ENCODE measurements at places on chromosomes 3 and 15.

DNA sequence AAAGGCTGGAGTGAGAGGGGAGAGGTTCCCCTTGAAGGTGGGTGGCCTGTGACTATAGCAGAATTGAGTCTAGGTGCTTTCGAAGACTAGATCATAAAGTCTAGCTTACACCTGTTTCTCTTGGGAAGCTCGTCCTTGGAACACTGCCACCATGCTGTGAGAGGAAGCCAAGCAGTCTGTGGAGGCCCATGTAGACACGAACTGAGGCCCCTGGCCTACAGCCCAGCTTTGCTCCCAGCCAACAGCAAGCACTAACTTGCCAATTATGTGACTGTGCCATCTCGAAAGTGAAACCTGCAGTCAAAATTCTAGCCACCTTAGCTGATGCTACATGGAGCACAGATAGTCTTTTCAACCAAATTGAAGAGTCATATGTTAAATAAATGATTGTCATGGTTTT, 190.5 kb upstream of the NECTIN3 start:
- DNase-seq, result peak; percentile 13

- DNase-seq, result no peak
Observed at GRCh38 chr3:24480497-24480896, 14.2 kb downstream of the THRB start.

DNA sequence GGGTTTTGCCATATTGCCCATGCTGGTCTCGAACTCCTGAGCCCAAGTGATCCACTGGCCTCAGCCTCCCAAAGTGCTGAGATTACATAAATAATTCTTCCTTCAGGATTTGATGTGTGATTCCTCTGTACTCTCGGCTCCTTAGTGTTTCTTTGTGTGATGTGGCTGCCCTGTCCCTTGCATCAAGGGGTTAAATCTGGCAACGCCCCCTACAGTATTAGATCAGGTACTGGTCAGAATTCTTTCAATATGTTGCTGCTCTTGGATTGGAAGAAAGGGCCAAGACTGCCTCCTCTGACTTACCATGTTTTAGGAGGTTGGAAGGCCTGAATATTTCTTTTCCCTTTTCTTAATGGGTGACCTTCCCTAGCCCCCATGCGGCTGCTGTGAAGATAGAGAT, 390.6 kb upstream of the WNT5A start:
- no peak for DNase-seq

DNA sequence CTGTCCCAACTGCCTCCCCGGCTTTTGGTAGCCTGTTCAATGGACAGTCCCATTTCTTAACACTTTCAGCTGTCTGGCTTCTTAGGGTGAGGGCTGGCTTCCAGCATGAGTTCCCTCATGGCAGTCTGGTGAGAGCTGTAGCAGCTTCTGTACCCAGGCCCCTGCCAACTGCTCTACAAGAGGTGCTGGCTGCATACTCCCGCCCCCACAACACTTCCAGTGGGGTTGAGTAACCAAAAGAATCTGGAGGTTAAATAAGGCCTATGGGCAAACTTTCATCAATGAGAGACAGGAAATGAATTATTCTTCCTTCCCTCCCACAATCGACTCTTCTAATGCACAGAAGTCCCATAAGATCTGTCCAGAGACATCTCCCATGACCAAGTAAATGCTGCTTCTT, 145.0 kb downstream of the NEK10 start:
- no peak for DNase-seq

GRCh38 chr3:159807137-159808040, 181.2 kb upstream of the IL12A start:
- no peak for DNase-seq

GRCh38 chr3:47950453-47951169, 65.6 kb downstream of the MAP4 start:
- no peak for DNase-seq

GRCh38 chr3:115324056-115324455, 177.0 kb upstream of the ZBTB20 start:
- no peak for DNase-seq

DNA sequence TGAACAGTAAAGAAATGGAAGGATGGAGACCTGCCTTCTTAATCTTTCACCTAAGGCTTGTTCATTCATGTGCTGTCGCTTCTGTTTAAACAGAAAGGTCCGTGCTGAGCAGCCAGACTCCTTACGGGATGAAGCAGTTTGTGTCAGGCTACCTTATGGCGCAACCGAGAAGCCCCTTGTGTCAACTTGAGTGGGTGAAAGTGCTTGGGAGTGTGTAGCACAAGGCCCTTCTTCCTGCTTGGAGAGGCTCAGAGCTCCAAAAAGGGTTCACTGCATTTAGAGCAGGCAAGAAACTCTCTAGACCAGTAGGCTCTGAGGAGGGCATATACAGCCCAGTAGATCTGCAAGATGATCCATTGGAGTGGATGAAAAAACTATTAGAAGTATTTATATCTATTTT, 16.0 kb downstream of the CAPN3 start:
- DNase-seq, result no peak

DNA sequence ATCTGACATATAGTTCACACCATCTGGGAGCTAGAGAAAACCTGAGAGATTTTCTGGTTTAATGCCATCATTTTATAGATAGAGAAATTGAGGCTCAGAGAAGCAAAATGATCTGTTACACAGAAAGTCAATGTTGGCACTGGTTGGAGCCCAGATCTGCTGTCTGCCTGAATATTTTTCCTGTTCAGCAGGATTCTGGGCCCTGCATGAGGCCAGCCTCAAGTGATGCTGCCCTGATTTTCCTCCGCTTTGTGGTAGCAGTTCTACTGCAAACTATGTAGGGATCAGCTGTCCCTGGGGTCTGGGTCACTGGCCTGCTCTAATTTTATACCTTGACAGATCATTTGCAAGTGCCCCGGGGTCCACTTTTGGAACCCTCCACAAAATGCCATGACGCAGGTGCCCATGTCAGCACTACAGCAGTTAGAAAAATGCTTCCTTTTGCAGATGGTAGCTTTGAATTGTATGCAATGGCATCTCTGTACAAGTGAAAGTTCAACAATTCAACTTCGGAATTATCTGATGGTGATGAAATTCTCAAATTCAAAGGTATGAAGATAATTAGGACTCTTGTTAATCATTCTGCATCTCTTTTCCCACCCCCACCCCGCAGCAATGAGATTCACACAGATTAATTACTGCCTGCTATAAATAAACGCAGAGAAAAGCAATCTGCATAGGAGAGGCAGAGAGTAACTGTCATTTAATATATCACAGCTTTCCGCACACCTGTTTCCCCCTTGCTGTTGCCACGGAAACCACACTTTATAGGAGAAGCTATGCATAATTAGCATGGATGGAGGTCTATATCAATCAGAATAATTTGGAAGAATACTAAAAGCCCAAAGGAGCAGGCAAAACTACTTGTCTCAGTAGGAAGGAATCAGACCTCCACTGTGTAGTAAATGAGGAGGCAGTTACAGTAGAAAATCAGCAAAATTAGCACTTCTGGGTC, 222.6 kb downstream of the PDCD6IP start:
- no peak for DNase-seq

DNA sequence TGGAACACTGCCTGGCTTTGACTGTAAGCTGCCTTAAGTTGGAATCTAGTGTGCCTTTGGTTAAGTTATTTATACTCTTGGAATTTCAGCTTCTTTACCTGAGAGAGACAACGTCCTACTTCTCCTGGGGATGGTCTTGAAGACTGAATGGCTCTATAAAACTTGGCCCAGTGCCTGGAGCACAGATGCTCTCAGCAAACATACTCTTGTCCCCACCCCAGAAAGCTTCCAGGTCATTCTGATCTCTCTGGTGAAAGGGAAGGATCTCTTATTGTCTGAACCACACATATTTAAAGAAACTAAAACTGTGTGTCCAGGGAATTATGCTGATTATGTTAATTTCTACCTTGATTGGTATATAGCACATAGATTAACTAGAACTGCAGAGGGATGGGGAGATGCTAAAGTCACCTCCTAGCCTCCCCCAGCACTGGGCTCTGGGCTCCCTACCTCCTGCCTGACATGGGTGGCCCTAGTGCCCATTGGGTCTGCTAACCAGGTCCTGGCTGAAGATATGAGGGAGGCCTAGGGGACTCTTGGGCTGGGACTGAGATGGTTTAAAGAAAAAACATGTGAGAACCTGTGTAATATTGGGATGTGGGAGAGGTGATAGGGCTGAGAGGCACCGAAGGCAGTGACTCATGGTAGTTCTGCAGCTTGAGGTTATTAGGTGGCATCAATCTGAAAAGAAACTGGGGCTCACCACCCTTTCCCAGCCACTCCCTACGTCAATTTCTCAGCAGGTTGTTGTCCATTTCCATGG, 171.0 kb downstream of the RPLP1 start:
- DNase-seq, result no peak

DNA sequence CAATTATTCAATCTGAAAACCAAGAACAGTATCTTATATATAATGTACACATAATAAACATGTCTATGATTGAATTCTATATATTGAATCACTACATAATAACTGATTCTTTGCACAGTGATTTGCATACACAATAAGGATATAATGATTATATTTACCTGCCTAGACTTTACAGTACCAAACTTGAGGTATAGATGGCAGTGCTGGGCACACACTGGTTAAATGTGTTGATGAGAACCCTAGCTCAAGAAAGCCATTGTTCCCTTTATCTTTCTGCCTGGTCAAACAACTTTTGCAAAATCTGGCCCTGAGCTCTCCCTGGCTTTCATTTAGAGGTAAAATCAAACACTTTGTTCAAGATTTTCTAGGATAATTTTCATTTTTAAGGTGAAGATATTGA, 697.7 kb downstream of the TUSC7 start:
- DNase-seq, result no peak

- DNase-seq, result no peak
Observed at GRCh38 chr3:99325402-99325801, 313.0 kb upstream of the COL8A1 start.

- DNase-seq, result peak; percentile 70
Observed at GRCh38 chr3:71584394-71585011, 975 bp upstream of the FOXP1 start.

- peak; percentile 14 for DNase-seq
Observed at GRCh38 chr3:51538115-51538458, 432 bp upstream of the RAD54L2 start.

DNA sequence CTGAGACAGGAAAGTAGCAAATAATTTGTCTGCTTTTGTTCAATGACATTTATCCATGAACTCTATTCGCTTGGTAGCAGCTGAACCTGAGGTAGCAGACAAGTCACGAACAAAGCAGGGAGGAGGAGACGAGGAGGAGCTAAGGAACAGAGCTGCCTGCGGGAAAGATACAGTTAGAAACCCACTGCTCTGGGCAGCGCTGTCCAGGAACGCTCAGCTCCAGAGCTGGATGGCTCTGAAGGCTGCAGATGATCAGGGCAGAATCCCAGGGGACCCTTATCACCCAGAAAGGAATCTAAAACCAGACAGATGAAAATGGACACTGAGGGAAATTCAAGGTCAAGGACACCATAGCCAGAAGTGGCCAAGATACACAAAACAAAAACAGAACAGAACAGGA, 257.8 kb downstream of the CD47 start:
- DNase-seq, result no peak

GRCh38 chr15:66701422-66702034, 508 bp upstream of the SMAD6 start:
- peak; percentile 48 for DNase-seq

GRCh38 chr3:16992198-16992597, 107.4 kb downstream of the PLCL2 start:
- DNase-seq, result no peak

- DNase-seq, result no peak
Observed at GRCh38 chr3:32200992-32201758, 37.3 kb upstream of the CMTM8 start.

DNA sequence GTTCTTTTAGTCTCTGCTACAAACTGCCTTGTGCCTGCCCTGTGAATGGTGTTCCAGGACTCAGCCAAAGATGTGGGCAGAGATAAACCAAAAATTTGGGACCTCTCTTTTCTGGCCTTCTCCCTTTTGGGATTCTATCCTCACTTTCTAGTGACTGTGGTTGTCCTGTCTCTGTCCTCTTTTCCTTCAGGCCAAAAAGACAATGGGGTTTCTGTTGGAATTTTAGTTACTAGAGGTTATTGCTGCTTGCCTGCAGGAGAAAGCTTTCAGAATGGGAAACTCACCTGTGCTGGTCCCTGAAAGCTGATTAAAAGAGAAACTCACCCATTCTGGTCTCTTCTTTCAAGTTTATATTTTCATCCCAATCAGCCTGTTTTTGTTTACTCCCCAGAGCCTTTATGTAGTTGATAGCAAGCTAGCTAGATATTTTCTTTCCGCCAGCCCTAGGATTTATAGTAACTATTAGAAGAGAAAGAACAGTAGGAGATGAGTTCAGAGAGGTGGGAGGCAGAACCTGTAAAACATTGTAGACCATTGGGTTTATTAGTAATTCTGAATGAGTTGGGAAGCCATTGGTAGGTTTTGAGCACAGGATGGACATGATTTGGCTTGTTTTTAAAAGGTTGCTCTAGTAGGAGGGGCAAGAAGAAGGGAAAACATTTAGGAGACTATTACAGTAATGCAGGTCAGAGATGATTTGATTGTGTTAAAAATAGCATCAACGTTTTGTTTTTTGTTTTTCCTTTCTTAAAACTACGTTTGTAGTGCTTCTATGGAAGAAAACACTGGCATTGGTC, 138.9 kb downstream of the TCF12 start:
- no peak for DNase-seq

GRCh38 chr3:110413266-110413665, 658.4 kb upstream of the NECTIN3 start:
- no peak for DNase-seq

DNA sequence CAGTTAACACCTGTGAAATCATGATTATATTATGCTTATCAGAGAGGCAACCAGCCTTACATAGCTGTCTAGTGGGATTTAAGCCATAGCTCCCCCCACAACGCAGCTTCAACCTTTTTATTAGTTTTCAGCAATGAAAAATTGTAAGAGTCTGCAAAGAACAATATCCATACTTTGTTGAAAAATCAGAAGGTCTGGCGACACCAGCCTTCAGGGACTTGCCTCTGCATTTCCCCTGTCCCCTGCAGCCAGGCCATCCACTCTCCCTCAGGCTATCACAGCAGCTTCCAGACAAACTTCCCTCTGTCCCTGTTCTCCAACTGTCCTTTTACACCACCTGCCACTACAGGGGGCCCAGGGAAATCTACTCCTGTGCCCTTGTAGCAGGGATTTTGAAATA, 59.9 kb downstream of the SSUH2 start:
- no peak for DNase-seq
